Mesangial cell (primary cell): ENCODE measurements at places on chromosomes 12 and 14. TPM values are rescaled to one million over a fixed set of nuclear protein-coding genes. Genes with fewer than 3 reads are reported as not detected.

YARS2 gene
- 24.1 and 34.2 TPM in 2 replicates for total RNA-seq

B3GNT4 gene
- total RNA-seq = 0.49 and 2.0 TPM in 2 replicates

GLIPR1L1 gene
- total RNA-seq = not detected in 2 replicates

CBX5 gene
- total RNA-seq = 44.6 and 73.7 TPM in 2 replicates

TMEM263 gene
- 34.2 and 46.9 TPM in 2 replicates for total RNA-seq

CIT gene
- 5.1 and 44.6 TPM in 2 replicates for total RNA-seq

HCAR1 gene
- total RNA-seq = 1.8 and 3.4 TPM in 2 replicates

PRH2 gene
- total RNA-seq = not detected in 2 replicates

ZDHHC22 gene
- not detected in 2 replicates for total RNA-seq

FAM216A gene
- 9.0 and 21.2 TPM in 2 replicates for total RNA-seq

SMCO3 gene
- total RNA-seq = 0.13 TPM in 1 of 2 replicates, not detected in the other

CATSPERB gene
- total RNA-seq = not detected in 2 replicates

ZFP36L1 gene
- 276 and 537 TPM in 2 replicates for total RNA-seq

KRT6A gene
- total RNA-seq = not detected in 2 replicates

RFX4 gene
- total RNA-seq = not detected in 2 replicates

IFI27 gene
- total RNA-seq = 2.3 and 3.8 TPM in 2 replicates

COCH gene
- total RNA-seq = 3.4 and 10.1 TPM in 2 replicates

COPS7A gene
- 68.1 and 78.1 TPM in 2 replicates for total RNA-seq

SLC24A4 gene
- not detected in 2 replicates for total RNA-seq

KCNA5 gene
- under 0.01 and 0.38 TPM in 2 replicates for total RNA-seq

SYCP3 gene
- 0.13 TPM in 1 of 2 replicates, not detected in the other for total RNA-seq

TAS2R31 gene
- total RNA-seq = 0.33 and 0.51 TPM in 2 replicates

VRK1 gene
- 7.1 and 20.2 TPM in 2 replicates for total RNA-seq

NEMP1 gene
- 2.4 and 10.9 TPM in 2 replicates for total RNA-seq

OR6C74 gene
- not detected in 2 replicates for total RNA-seq

CLEC12A gene
- total RNA-seq = not detected in 2 replicates

RD3L gene
- total RNA-seq = not detected in 2 replicates

FLRT2 gene
- 2.6 and 8.1 TPM in 2 replicates for total RNA-seq

CLEC9A gene
- not detected in 2 replicates for total RNA-seq

GLI1 gene
- total RNA-seq = 0.98 and 6.7 TPM in 2 replicates

MYH6 gene
- total RNA-seq = not detected in 2 replicates

KCNH3 gene
- 0.16 and 1.1 TPM in 2 replicates for total RNA-seq

SLC25A21 gene
- total RNA-seq = 2.1 and 3.4 TPM in 2 replicates

SLC2A14 gene
- not detected in 2 replicates for total RNA-seq

PLEKHD1 gene
- under 0.01 TPM in 2 replicates for total RNA-seq

SCFD1 gene
- 25.6 and 29.5 TPM in 2 replicates for total RNA-seq

AKAP6 gene
- 0.81 and 2.0 TPM in 2 replicates for total RNA-seq

FGD6 gene
- 8.5 and 12.4 TPM in 2 replicates for total RNA-seq

GSG1 gene
- 1.1 TPM in 1 of 2 replicates, not detected in the other for total RNA-seq

ZCCHC8 gene
- 11.7 and 16.8 TPM in 2 replicates for total RNA-seq

SOAT2 gene
- total RNA-seq = not detected in 2 replicates

BTBD6 gene
- 41.7 and 53.9 TPM in 2 replicates for total RNA-seq

LIN7A gene
- 1.8 and 3.7 TPM in 2 replicates for total RNA-seq

ST8SIA1 gene
- 0.13 and 0.16 TPM in 2 replicates for total RNA-seq

KRT8 gene
- total RNA-seq = 785 and 1,054 TPM in 2 replicates

IGF1 gene
- 1.0 TPM in 1 of 2 replicates, not detected in the other for total RNA-seq

ESPL1 gene
- total RNA-seq = 1.3 and 26.6 TPM in 2 replicates

IAPP gene
- not detected in 2 replicates for total RNA-seq
